Head of caudate nucleus (tissue), 42 donors: ENCODE measurements at places on chromosomes 7 and 10.
A peak's percentile ranks its signal among the peaks of the same experiment; 100 is the strongest.

DNA sequence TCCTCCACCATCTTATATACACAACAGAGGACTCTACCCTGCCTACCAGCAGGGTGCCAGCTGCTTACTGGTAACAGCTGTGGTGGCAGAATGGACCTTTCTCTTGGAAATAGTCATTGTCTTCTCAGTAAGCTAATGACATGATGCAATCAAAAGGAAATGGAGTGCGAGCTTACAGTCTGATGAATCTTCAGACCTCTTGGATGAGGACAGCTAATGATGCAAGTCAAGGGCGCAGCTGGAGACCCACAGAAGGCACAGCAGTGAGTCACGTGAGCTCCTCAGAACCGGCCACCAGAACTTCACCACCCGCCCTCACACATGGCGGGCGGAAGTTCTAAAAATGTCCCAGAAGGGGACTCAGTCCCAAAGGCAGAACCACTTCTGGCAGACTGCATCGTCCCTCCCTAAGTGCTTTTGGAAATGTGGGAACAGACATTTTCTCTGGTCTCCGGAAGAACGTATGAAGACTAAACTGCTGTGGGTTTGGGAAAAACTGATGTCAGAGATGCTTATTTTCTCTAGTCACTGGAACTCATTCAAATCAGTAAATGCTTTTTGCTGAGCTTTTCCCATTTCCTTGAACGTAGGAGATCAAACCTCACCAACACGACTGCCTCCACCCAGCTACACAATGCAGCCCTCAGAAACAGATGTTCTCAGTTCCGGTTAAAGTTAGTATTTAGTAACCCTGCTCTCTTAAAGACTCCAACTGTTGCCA lies 96.4 kb downstream of the FAS start:
- DNase-seq: no peak

- no peak for DNase-seq
These were observed 65.4 kb upstream of the MXI1 start for GRCh38 chr10:110141871-110142635.

DNA sequence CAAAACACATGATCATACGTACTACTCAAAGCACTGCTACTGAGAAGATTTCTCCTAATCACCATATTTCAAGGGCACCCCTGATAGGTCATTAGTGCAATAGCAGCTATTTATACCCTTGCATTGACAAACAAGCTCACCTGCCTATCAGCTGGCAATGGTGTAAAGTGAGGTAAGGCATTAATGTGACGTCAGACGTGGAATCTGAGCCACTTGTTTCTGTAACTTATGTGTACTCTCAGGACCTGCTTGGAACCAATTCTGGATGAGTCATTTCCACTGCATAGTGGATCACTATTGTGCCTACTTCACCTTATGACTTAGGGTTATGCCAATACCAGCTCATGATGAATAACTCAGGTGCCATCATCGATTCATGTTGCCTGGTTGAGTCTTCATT lies 628.5 kb upstream of the CELF2 start:
- no peak for DNase-seq

GRCh38 chr7:116177009-116177408 lies 33.3 kb upstream of the TES start:
- no peak for DNase-seq

DNA sequence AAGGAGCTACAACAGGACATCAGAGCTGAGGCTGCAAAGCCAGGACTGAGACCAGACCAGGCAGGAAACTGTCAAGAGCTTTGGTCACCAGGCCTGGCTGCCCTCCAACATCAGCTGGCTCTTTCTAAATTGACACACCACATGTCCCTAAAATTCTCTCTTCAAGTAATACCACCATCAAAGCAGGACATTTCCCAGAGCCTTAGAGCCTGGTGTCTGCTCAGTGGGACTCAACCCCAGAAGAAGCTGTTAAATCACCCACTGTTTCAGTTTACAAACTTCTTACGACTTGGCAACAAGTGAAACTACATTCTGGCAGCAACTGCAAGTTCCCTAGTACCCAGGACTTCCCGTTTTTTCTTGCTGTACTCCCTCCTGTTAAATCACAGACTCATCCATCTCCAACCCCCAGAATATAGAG lies 3.8 kb upstream of the IL6 start:
- DNase-seq: peak; percentile 46

- DNase-seq: no peak
These were observed 17.5 kb downstream of the PWWP2B start for GRCh38 chr10:132414402-132415016.

DNA sequence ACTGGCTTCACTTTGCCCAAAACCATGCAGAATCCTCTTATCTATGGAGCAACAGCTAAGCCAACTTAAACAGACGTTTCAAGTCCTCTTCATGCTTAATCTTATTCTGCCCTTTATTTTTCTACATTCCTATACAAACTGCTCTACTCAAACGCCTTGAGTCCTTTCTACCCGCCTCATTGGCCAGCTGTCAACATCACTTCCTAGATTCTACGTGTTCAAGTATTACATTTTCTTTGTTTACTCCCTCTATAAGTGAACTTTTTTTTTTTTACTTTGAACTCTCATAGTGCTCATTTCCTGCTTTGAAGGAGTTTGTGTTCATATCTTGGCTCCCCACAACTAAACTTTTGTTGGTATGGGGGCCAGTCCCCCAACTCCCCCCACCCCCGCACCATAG lies 28.9 kb upstream of the SLC26A5 start:
- no peak for DNase-seq

GRCh38 chr10:132924046-132924952 lies 18.1 kb downstream of the CFAP46 start:
- DNase-seq: no peak

GRCh38 chr7:40890088-40890692 lies 755.4 kb downstream of the SUGCT start:
- DNase-seq: no peak

DNA sequence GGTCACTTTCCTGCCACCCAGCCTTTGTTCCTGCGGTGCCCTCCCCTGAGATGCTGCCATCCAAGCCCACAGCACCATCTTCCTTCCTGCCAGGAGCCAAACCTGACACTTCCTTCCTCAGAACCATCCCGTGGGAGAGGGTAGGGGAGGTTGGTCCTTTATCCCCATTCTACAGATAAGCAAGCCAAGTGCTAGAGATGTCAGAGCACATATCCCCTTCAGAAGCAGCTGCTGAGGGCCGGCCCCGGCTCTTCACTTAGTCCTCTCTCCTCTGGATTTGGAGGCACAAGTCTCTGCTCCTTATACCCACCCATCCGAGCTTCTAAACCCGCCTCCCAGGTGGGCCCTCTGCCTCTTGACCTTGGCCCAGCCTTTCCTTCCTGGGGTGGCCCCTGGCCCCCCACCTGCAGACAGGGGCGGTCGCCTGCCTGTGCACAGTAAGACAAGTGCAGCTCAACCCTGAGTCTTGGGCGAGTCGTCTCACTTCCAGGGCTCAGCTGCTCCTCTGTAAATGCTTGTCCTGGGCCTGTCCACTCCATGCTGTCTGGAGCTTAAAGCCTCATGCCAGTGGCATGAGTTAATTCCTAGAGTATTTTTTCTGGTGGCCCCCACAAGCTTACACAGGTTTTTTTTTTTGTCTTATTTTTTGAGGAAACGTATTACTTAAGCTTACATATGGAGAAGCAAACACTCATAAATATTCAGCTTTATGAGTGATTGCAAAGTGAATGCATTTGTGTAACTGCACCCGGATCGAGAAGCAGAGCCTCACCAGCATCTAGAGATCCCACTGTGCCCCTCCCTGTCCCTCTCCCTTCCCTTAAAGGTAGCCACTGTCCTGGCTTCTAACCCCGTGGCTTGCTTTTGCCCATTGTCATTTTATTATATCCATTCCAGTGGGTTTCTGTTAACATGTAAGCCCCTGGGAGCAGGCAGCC lies 125.1 kb downstream of the CDH23 start:
- no peak for DNase-seq

GRCh38 chr7:74092964-74093471 lies 9.4 kb downstream of the LIMK1 start:
- peak; percentile 67 for DNase-seq

- DNase-seq: no peak
These were observed 7.8 kb downstream of the GIMAP8 start for GRCh38 chr7:150458235-150458634.

DNA sequence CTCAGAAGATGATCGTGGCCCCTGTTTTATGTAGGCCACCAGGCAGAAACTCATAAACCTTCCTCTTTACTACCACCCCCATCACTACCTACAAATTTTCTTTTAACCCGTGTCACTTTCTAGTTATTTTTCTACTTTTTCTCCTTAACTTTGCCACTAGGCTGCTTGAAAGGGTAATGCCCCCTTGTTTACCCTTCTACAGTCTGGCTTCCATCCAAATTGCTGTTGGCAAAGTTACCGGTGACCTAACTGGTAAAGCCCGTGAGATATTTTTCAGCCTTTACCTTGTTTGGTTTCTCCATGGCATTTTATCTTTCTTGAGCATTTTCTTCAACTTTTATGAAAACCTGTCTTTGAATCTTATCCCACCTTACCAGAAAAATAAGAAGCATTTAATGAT lies 153.0 kb downstream of the WNT2 start:
- DNase-seq: no peak

GRCh38 chr10:23016636-23017035 lies 78.7 kb upstream of the MSRB2 start:
- DNase-seq: no peak

DNA sequence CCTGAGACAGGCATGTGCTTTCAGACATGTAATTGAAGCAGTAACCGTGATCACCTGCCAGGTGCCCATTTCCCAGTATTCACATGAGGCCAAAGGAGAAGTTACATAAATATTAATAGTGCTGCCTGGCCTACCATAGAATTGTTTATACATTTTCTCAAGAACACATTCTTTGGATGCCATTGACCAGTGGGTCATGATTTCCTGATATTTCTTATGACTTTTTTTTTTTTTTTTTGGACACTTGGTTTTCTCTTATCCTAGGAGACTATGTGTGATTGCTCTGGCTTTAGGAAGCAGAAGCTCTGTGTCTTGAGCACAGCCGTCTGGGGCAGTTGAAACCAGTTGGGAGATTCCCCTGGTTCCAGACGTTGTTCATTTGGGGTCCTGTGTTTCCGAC lies 143.9 kb upstream of the NPS start:
- no peak for DNase-seq

- DNase-seq: no peak
These were observed 376.8 kb upstream of the STEAP1 start for GRCh38 chr7:89777499-89777898.

DNA sequence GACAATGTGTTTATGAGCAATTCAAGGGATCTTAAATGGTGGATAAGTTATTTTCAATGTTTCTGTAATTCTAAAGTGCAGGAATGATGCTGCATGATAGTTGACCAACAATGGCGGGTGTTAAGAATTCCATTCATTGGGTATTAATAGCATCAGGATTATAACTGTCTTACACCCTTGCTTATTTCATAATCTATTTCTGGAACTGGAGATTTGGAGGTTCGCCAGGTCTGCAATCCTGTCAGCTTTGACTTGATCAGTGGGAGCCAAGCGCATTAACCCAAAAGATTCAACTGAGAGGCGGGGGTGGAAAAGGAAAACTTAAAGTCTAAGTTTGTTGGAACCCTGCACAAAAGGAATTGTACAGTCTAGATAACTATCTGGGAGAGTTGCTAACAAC lies 114.9 kb upstream of the ZEB1 start:
- DNase-seq: no peak

GRCh38 chr7:105202616-105203015 lies 186.1 kb downstream of the SRPK2 start:
- DNase-seq: no peak

- DNase-seq: no peak
These were observed 114.6 kb upstream of the CTBP2 start for GRCh38 chr10:125274961-125275360.

DNA sequence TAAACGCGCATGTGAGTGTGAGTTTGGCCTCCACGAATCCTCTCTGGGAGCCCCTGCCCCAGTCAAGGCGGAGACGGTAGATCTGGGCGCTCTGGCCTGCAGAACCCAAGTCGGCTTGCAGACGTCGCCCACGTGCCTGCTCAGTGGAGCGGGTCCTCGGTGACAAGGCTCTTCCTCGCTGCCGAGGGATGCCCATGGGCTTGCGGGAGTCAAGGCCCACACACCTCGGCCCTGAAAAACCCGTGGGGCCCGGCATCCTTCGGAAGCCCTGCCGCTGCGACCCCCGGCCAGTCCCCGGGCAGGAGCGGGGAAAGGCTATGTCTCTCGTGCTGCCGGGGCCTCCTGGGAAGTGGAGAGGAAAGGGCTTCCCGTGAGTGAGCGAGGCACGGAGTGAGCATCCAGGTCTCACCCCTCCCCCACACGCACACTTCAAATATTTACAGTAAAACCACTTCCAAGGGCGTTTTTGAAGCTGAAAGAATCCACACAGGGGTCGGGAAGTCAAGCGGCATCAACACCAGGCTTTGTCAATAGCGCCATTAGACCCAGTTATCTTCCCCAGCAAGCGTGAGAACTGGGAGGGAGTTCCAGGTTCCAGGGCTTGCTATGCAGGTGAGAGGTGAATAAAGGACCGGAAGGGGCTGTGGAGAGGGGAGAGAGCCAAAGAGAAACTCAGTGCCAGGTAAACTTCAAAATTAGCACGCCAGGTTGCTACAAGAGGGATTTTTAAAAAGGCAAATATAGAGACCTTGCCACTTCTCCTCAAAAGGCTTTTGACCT lies 1.1 kb upstream of the MNX1 start:
- DNase-seq: no peak

DNA sequence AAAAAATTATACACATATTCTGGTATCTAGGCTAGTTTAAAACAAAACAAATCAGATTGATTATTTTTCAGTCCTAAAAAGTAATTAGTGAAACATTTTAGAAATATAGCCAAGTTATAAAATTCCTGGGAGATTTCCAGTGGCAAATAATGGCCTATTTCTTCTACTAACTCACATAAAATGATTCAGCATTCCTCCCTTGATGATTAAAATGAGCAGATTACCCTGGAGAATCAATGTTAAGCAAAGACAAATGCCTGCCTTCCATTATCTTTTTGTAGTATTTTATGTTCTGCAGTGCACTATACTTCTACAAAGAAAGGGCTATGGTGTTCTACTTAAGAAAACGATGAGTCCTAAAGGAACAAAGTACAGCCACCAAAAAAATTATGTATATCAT lies 53.6 kb downstream of the PARD3 start:
- no peak for DNase-seq

GRCh38 chr7:105776986-105777910 lies 99.2 kb downstream of the ATXN7L1 start:
- no peak for DNase-seq

- no peak for DNase-seq
These were observed 45.3 kb upstream of the FAM133B start for GRCh38 chr7:92635538-92635937.

GRCh38 chr10:2682491-2682890 lies 384.9 kb upstream of the PFKP start:
- no peak for DNase-seq

DNA sequence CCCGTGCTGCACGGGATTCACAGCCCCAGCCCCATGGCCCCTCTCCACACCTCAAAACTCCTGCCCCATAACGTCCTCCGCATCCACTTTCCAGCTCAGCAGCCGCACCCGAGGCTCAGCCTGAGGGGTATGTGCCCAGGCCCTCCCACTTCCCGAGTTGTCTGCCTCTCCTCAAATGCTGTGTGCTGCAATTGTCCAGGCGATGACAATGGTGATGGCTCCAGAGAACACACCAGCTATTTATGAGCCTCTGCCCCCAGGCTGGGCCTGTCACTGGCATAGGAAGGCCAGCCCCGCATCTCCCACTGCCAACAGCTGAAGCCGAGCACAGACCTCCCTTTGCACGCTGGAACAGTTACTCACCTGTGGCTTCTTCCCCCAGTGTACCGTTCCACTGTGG lies 2.4 kb upstream of the LDB3 start:
- DNase-seq: peak; percentile 79
